ENCODE measurements at places on chromosomes 4 and X. TPM values are rescaled to one million over a fixed set of nuclear protein-coding genes. Genes with fewer than 3 reads are reported as not detected.

DNA sequence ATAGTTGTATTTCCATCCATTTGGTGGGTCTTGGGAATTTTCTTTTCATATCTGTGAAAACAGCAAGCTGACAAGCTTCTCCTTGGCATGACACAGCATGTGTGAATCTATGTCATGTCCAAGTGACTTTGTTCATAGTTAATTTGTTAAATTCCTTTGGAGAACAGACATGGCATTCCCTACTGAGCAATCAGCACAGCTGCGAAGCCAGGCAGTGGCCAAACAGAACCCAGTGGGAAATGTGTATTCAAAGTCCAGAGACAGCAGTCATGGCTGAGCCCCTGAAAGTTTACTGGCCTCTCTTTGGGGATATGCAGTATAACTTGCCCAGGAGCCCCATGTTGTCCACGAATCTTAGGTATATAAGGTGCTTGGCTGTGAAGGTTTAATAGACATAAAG lies 474.7 kb downstream of the NKX6-1 start:
- DNase-seq = no peak

DNA sequence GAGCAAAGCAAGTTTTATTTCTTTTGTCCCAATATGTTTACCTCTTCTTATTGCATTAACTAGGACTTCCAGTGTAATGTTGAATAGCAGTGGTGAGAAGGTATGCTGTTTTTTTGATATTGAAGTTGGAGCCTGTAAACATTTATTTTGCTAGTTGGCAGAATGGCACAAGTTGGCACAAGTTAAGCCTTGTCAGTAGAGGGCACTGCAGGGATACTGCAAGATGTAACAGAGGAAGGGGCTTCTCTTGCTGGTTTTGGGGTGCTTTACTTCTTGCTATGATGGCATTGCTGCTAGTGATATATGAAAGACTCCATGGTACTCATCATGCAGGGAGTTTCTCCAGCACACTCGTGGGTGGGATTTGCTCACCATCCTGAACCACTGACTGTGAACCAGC lies 327.3 kb upstream of the ARX start:
- peak; percentile 24 for DNase-seq

DNA sequence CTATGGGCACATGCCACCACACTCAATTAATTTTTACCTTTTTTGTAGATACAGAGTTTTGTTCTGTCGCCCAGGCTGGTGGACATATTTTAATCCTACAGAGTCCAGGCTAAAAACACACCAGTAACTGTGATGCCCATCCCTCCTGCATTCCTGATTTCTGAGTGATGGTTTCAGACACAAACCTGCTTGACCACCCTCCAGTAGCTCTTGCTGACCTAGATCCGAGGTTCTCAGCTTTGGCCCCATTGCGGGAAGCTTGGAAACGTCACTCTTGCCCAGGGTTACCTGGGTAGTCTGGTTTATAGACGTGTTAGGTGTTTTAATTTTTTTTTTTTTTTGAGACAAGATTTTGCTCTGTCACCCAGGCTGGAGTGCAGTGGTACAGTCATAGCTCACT lies 7.5 kb downstream of the CD99 start:
- no peak for DNase-seq

- no peak for DNase-seq
Observed at GRCh38 chr4:180120068-180120467, 2123.1 kb upstream of the TENM3 start.

PLS3 gene
- total RNA-seq = 128 TPM

NXF2B gene
- total RNA-seq = 0.85 TPM

TET2 gene
- total RNA-seq = 2.2 TPM

TREX2 gene
- total RNA-seq = 1.7 TPM
